ENCODE measurements at places on chromosomes 16 and 17.

GRCh38 chr17:81514489-81514738, 1.8 kb upstream of the ACTG1 start:
- no peak for DNase-seq

DNA sequence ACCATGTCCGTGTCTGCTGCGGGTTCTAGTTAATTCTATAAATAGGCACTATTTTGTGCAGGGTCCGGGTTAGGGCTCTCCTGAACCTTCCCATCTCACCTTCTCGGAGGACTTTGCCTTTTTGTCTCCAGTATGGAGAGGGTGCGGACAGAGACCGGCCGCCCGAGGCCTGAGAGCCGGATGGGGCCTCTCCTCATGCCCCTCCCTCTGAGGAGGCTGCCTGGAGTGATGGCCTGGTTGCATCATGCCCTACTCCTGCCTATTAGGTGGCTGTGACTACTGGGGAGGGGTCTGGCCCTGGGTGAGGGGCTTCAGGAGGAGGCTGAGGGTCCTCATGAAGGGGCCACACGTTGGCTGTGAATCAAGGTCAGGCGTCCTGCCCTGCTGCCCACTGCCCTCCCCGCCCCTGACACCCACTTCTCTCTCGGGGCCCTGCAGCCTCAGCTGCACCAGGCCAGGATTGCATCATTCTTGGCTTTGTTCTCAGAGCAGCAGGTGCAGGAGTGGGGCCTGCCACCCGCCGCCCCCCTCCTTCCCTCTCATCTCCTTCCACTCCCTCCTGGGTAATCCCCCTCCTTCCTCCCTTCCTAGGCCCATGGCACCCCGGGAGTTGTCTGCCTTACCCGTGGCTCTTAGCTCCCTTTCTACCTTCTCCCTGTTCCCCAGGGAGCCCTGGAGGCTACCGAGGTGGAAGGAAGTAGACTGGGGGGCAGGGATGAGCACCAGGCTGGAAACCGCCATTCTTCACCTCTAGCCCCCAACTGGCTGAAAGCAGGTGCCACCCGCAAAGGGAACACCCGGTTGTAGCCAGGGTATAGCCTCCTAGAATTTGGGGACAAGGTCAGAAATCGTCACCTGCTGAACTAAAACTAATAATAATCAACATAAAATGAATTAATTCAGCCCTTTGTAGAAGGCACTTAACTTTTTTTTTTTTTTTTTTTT, 12.7 kb upstream of the ARHGAP23 start:
- no peak for DNase-seq

DNA sequence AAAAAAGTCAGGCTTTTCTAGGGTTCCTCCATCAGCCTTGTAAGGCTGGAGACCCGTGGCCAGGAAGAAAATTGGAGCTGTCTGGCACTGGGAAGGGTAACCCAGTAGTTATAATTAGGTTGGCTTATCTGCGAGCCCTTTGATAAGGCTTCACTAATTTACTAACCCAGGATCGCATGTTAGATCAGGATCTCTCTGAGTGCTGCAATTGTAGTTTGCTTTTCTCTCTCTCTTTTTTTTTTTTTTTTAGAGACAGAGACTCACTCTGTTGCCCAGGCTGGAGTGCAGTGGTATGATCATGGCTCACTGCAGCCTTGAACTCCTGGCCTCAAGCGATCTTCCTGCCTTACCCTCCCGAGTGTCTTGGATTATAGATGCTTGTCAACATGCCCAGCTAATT, 17.0 kb downstream of the ABCC1 start:
- DNase-seq = no peak

DNA sequence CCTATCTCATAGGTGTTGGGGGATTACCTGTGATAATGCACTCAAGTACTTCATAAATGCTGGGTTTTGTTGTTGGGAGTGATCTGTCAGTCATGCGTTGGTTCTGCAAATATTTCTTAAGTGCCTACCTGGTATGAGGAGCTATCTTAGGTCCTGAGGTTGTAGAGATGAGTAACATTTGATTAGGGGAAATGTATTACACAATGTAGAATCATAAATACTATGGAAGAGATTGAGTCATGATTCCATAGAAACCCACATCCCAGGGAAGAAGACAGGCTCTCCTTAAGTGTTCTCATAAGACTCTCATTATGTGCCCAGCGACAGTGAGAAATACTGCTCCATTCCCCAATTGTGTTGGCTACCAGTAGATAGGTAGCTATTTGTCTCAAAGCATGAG, 240.1 kb downstream of the FTO start:
- no peak for DNase-seq

GRCh38 chr17:81200695-81201580, 21.8 kb downstream of the CEP131 start:
- DNase-seq = no peak

DNA sequence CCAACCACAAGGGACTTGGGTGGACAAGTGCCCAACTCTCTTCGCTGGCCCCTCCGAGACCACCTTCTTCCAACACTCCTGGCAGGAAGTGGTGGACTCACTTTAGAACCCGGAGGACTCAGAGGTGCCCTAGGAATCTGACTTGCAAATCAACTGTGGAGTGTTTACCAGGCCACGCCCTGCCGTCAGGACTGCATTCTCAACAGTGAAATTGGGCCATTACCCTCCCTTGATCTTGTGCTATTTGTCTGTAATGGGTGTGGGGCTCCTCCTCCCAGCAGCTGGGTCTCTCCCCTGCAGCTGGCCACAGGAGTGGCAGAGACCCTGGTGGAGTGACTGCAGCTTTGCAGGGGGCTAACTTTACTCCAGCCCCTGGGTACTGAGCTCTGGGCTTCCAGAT, 212.2 kb upstream of the RPL38 start:
- DNase-seq = no peak

GRCh38 chr16:74249846-74250245, 46.8 kb upstream of the PSMD7 start:
- DNase-seq = no peak

DNA sequence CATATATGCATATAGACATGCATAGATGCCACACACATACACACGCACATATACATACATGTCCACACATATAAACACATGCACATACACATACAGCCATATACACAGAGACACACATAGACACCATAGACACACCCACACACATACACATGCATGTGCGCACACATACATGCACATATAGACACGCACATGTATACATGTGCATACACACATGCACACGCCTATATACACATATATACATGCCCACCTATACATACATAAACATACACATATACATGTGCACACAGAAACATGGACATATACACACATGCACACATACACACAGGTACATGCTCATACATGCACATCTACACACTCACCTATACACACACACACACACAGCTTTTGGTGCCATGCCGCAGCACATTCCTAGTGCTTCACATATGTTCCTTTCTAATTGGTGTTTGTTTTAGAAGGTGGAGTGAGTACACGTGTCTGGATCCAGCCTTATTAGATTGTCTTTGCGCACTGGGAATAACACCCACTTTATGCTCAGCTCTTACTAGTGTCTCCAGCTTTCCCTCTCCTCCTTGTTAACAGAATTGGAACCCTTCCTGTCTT, 198.0 kb downstream of the RPTOR start:
- no peak for DNase-seq

DNA sequence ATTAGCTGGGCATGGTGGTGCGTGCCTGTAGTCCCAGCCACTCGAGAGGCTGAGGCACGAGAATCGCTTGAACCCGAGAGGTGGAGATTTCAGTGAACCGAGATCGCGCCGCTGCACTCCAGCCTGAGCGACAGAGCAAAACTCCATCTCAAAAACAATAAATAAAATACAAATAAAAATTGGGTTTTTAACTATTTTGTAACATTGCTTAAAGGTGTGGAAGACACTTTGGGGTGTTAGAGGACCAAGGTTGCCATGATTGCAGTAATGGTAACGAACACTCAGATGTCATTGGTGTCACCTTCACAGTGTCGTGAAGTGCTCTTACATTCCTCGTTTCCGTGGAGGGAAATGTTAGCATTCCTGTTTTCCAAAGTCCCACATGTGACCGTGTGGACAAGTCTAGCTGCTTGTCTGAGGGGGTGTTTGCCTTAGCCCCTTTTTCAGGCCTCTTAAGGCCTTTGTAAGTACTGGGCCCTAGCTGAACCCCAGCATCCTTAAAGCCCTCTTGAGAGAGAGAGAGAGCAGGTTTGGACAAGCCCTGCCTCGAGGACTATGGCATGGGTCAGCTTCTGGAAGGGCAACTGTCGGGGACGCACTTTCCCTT, 8.6 kb downstream of the C16orf96 start:
- no peak for DNase-seq

GRCh38 chr17:44384823-44385286, 4.6 kb downstream of the ITGA2B start:
- DNase-seq = no peak

DNA sequence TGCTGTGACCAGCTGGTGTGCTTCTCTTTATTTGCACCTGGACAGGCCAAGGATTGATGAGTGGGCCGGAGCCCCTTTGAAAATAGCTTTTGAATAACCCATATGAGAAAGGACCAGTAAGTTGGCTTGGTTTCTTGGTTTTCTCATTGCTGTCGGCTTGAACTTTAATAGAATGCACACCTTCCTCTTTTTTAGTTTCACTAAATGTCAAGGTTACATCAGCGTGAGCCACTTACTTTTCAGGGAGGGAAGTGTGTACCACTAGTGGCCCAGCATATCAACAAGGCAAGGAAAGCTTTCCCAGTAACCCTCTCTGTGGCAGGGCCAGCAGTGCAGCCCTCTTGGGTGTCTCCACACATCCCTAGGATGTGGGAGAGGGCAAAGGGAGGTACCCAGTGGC, 433.3 kb downstream of the CA10 start:
- DNase-seq = no peak

GRCh38 chr17:7833795-7834541, at the start of gene KDM6B:
Gene KDM6B, plus strand, starts transcription at chr17:7834217. Its CDS starts 11,338 bp downstream, at chr17:7845555.
- peak; percentile 73 for DNase-seq

DNA sequence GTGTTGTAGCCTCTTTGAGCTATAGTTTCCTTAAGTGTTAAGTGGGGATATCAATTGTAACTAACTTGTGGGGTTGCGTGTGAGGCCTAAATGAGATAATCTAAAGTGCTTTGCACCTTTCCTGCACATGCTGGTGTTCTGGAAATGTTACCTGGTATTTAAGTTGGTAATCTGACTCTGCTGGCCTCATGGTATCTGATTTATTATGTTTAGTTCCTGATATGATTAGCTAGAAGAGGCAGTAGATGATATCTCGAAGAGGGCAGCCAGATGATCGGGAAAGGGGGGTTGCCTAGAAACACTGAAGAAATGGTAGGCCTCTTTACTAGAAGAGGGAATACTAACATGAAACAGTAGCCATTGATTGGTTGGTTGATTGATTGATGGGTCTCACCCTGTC, 65.4 kb upstream of the CLEC18A start:
- no peak for DNase-seq

- DNase-seq = no peak
These were observed 8.6 kb upstream of the CHST6 start for GRCh38 chr16:75503801-75504200.

- DNase-seq = no peak
These were observed 16.1 kb downstream of the SGCA start for GRCh38 chr17:50181591-50182560.

GRCh38 chr16:11273721-11274324, 394 bp upstream of the PRM3 start:
- DNase-seq = no peak

DNA sequence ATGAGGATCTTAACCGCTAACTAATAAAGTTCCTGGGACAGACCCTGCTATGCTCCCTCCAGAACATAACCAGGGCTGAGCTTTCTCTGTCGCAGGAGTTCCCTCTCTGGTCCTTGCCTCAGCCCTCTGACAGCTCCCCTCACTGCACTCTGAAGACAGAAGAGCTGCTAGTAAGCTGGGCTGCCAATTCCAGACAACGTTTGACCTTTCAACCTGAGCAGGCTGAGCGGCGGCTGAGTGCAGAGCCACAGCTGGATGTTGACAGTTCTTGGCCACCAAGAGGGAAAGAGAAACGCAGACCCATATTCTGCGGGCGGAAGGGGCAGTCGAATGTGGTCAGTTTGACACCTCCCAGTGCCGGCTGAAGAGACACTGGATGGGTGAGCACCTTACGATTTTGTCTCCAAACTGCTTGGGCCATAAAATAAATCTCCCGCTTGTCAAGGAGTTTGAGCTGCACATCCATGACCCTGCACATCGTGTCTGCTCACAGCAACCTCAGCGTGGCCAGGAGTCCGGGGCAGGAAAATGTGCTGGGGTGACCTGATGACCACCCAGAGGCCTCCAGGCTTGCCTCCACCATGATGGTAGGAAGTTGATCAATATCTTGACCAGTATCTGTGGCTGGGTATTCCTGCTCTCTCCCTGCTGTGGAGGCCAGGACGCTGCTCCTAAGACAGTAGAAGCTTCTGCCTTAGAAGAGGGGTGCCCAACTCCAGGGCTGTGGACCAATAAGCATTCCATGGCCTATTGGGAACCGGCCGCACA, 209.2 kb downstream of the PARN start:
- DNase-seq = no peak

GRCh38 chr17:51645056-51645455, 384.7 kb downstream of the UTP18 start:
- no peak for DNase-seq

- DNase-seq = peak; percentile 43
These were observed 2.5 kb downstream of the RNF166 start for GRCh38 chr16:88703486-88704309.

DNA sequence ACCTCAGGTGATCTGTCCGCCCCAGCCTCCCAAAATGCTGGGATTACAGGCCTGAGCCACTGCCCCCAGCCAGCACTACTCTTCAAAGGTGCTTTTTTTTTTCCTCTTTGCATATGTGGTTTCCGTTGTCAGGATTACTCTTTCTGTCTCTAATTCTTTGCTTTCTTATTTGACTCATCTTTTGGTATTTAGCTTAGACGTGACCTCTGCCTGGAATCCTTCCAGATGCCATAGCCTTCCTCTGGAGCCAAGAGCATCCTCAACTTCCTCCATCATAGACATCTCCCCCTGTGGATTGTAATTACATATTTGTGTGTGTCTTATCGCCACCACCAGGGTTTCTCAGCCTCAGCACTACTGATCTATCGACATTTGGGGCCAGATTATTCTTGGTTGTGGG, 84.4 kb upstream of the XYLT1 start:
- DNase-seq = no peak

DNA sequence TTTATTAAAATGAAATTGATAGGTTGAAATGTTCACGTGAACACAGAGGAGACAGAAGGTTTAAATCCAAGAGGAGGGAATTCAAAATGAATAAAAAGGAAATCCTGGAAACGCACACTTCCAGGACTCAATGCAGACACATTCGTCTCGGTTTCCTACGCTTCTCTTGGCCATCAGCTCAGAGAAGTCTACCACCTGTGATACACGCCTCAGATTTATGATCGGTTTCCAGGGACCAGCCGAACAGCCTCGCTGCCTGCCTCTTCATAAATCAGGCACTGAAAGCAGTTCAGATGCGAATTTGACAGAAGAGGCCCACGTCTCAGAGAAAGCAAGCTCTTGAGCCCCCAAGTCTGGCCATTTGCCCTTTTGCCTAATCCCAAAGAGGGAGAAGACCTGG, 125.5 kb upstream of the IRX3 start:
- DNase-seq = no peak

- peak; percentile 5 for DNase-seq
These were observed 123.6 kb downstream of the CMIP start for GRCh38 chr16:81567987-81568748.

- DNase-seq = no peak
These were observed 5.3 kb downstream of the NKIRAS2 start for GRCh38 chr17:42025191-42025579.

- peak; percentile 32 for DNase-seq
These were observed 55.3 kb downstream of the WDR45B start for GRCh38 chr17:82592767-82593589.

- no peak for DNase-seq
These were observed 9.6 kb upstream of the LPCAT2 start for GRCh38 chr16:55499281-55499680.

All from stimulated activated CD4-positive, alpha-beta T cell treated with anti-CD3 and anti-CD28 coated beads, Interleukin-15, amount 100 ng/mL, for 1 hour (primary cell).